Activated T-cell treated with anti-CD3 and anti-CD28 coated beads, Interleukin-2, amount 50 U/mL, for 24 hours (primary cell): ENCODE measurements at places on chromosomes 1 and 21.

DNA sequence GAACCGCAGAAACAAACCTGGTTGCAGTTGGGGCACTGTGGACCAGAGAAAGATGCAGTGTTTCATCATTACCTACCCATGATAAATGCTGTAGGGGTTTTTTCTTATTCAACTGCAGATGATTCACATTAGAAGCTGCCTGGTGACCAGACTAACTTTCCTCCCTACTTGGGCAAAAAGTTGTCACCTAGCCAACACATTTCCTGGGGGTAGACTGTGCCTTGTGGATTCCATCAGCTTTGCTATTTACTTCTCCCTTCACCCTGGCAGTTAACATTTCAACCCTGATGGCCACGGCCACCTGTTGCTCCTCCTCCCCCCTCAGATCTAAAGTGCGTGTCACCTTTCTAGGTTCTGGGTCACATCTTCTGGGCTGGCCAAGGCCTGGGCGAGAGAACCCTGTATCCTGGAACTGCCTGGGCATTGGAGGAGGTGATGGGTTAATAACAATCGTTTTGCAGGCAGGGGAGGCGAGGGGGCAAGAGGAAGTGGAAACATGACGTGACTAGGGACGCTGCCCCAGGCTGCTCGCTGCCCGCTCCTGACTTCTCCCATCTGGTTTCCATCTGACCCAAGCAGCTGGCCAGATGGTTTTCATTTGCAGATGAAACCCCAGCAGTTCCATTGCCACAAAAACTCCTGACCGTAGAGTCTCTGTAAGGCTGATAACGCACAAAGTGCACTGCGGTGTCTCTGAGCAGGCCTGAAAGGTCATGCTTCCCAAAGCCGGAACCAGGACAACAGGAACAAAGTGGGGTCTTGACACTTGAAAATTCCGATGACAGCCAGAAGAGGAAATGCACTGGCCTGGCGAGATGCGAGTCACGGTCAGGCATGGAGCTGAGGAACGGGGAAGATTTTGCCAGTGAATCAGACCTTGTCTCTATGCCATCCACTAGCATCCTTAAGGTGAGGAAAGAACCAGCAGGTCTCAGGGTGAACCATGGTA lies 36.6 kb downstream of the CAPZB start:
- peak; percentile 51 for DNase-seq

DNA sequence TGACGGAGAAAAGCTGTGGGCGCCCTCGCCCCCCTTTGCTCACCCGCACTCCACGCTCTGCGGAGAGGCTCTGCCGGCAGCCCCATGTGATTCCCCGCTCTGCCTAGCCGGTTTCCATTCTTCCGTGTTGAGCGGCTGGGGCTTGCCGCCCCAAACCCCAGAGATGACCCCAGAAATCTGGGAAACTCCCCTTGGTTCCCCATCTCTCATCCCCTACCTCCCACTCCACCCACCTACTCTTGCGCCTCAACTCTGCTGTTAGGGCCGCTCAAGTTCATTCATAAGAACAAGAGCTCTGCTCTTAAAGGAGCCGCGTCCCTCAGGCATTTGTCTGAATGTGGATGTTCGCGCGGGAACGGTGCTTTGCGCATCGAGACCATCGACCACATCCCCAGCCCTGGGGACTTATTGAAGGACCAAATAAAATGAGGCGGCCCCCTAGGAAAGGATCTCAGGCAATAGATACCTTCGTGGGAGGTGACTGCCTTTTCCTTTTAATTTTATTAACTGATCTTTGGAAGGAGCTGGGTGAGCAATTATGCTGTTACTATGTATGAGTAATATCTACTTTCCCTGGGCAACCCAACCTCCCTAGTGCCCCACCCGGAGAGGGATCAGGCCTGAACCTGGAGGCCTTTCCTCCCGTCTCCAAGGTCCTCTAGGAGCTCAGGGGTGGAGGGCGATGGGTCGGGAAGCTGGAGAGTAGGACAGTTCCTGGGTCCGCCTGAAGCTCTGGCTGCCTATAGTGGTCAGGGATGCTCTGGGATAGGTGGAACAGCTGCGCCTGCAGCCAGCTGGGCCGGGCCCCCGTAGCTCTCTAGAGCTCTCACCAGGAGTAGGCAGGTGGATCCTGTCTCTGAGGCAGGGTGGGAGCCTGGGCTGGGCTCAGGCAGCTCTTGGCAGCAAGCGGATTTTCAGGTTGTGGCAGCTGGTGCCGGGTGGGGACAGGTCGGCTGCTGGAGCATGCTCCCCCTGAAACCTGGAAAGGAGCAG lies 898 bp downstream of the MFSD2A start:
- peak; percentile 75 for DNase-seq

DNA sequence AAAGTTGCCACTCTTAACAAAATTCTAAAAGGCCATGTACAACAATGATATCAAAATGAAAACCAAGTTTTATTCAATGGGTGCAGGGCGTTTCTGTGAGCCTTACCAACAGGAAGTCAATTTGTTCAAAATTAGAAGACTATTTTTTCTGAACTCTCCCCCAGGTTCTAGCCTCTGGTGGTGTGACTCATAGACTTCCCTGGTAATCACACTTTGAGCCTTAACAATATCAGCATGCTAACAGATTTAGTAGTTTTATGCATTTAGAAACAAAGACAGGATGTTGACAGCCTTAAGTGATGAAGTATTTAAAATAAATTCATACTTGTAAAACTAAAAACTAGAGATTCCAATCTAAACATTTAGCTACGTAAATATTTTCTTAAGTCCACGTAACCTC lies 88.4 kb downstream of the LRRC8C start:
- DNase-seq, result no peak

GRCh38 chr1:247274605-247275256 lies 18.9 kb downstream of the VN1R5 start:
- no peak for DNase-seq

- no peak for DNase-seq
These were observed 4.5 kb downstream of the PATJ start for GRCh38 chr1:61746813-61747212.

GRCh38 chr1:193260896-193261295 lies 74.5 kb upstream of the B3GALT2 start:
- no peak for DNase-seq

DNA sequence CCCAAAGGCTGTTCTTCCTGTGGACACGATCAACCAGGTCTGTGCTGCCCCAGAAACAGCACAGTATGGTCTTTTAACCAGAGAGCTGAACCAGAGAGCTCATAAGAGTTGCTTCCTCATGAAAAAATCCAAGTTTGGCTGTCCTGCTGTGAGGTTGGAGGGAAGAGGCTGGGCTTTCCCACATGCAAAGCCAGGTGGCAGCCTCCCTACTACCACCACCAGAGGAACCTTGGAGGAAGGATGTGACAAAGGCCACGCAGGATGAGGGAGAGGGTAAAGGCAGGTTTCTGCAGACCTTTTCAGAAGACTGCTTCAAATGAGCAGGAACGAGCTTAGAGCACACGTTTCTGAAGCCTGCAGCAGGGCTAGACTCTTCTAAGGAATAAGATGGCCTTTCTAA lies 27.1 kb downstream of the FAM78B start:
- DNase-seq, result no peak

GRCh38 chr1:234848972-234849649 lies 239.1 kb upstream of the IRF2BP2 start:
- no peak for DNase-seq

DNA sequence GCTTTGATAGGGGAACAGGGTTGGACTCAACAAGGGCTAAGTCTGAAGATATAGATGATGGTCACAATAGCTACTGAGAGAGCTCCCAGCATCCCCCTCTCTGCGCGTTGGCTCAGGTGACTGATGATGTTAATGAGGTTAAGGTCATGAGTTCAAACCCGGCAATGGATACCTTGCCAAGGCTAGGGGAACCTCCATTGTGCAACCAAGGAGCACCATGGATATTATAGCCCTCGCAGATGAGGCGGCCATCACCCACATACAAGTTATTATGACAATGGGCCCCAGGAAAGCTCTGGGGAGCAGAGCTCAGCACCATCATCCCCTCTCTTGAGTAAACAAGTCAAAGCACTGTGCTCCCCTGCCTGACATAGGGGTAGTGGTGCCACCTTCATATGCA lies 8.2 kb downstream of the KCNA2 start:
- DNase-seq, result peak; percentile 8

DNA sequence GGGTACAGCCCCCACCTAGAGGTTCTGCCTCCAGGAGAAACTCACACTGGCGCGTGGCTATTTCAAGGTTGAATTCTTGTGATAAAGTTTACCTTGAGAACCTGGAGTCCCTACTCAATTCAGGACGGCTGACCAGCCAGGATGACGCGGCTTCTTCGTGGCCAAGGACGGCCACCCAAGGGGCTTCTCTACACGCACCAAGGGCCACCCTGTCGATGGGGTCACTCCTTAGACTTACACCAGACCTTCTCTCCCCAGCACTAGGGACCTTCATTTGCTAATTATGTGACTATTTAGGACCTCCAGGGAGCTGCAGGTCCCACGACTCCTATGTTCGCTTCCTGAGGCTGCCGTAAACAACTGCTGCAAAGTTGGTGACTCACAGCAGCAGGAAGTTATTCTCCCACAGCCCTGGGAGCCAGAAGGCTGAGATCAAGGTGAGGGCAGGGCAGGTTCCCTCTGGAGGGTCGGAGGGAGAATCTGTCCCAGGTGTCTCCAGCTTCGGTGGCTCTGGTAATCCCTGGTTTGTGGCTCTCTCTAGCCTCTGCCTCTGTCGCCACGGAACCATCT lies 135.9 kb downstream of the NPHP4 start:
- DNase-seq, result no peak
